CD4-positive, alpha-beta T cell (primary cell): ENCODE measurements at places on chromosomes 4 and X. TPM values are rescaled to one million over a fixed set of nuclear protein-coding genes. Genes with fewer than 3 reads are reported as not detected.

DNA sequence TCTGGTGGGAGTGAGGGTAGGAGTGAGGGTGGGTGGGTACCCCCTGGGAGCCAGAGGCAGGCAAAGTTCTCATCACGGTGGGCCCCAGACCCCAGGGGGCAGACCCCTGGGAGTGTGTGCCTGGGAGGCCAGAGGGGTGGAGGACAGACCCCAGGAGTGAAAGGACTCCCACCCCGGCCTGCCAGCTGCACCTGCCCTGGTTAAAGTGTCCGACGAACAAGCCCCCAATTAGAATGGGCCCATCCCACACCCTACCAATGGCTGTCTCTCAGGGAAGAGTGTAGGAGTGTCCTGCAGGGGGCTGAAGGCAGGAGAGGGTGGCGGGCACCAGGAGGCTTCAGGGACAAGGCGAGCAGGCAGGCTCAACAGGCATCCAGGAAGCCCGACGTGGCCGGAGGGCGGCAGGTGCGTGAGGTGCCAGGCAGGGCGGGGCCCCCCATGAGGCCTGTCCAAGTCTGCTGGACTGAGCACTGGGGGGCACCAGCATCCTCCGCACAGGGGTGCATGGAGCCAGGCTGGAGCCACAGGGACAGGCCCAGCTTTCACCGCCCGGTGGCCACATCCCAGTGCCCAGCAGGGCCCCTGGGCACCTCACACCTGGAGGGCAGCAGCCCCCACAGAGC is 8.7 kb downstream of the PDE6B start:
- no peak for DNase-seq

DNA sequence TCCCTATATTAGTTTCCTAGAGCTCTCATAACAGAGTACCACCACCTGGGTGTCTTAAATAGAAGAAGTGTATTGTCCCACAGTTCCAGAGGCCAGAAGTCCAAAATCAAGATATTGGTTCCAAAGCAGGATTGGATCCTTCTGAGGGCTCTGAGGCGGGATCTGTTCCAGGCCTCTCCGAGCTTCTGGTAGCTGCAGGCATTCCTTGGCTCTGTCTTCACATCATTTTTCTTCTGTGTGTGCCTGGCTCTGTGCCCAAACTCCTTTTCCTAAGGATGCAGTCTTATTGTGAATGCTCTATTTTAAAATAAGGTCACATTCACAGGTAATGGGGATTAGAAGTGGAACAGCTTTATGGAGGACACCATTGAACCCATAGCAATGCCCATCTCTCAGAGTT is 253.7 kb upstream of the TAPT1 start:
- no peak for DNase-seq

- no peak for DNase-seq
Measured at GRCh38 chr4:19478791-19479190, 772.9 kb upstream of the SLIT2 start.

- peak; percentile 56 for DNase-seq
Measured at GRCh38 chr4:2535376-2536192, 863 bp upstream of the FAM193A start.

DNA sequence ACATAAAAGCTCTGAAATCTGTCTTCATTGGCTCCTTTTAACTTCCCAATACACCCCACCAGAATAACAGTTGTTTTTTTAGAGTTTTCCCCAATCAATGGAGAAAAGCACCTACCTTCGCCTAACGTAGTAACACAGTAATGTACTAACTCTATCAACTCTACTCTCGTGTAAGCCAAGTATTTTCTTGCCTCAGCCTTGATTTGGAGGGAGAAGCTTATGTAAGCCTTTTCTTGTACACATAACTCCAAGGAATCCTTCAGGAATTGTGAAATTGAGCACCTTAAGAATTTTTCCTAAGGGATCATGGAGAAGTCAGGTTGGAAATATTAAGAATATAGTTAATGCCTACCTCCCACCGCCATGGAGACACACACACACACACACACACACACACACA is 181.2 kb downstream of the RAPGEF2 start:
- DNase-seq = no peak

DNA sequence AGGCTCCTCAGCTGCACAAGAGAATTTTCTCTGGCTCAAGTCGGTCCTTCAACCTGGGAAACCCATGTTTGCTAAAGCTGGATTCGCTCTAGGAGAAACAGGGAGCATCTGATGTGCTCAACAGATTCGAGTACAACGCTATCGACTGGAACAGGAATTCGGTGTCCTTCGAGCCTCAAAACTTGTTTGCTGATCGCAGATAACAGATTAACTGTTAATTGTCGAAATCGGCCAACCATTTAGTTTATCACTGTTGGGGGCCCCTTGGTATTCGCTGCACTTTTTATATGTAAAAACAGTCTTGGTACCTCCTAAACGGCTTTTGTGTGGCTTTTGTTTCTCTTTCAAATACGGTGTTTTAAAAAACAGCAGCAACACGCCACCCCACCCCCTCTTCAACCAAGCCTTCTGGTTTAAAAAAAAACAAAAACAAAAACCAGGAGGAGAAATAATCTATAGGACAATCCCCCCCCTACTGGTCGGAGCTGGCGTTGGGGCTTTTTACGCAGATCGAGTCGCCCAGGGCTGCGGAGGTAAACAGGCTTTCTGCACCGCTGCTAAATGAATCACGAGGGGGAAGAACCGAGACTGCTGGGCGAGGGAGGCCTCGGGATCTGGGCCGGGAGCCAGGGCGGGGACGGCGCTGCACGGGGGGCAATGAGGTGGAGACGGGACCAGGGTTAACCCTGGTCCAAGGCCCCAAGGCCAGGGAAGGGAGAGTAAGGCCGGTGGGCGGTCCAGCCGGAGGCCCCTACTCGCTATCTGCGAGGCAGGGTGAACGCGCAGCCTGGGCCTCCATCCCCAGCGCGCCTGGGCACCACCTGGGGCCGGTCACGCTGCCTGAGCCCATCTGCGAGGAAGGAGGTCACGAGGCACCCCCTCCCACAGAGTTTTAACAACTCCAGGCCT is 71.7 kb upstream of the BCOR start:
- DNase-seq = peak; percentile 64

BBS7 gene
- 3.0 TPM for total RNA-seq

RPS6KA6 gene
- not detected for total RNA-seq
